ENCODE measurements at places on chromosomes 2 and 18.

- no peak for DNase-seq
Observed at GRCh38 chr2:104046466-104046865, 807.4 kb upstream of the POU3F3 start.

DNA sequence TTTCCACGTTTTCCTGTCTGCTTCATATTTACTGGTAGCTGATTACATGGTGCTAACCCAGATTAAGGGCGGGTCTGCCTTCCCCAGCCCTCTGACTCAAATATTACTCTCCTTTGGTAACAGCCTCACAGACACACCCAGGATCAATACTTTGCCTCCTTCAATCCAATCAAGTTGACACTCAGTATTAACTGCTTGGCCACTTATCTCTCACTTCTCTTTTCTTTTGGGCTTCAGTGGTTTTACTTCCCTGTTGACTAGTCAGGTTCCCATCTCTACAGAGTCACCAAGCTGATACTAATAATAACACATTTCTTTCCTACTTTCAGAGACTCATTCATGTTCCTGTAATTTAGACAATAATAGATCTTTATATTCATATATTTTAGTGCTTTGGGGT lies 302.2 kb upstream of the MAP2 start:
- no peak for DNase-seq

GRCh38 chr2:50645346-50645745 lies 386.6 kb downstream of the NRXN1 start:
- no peak for DNase-seq

DNA sequence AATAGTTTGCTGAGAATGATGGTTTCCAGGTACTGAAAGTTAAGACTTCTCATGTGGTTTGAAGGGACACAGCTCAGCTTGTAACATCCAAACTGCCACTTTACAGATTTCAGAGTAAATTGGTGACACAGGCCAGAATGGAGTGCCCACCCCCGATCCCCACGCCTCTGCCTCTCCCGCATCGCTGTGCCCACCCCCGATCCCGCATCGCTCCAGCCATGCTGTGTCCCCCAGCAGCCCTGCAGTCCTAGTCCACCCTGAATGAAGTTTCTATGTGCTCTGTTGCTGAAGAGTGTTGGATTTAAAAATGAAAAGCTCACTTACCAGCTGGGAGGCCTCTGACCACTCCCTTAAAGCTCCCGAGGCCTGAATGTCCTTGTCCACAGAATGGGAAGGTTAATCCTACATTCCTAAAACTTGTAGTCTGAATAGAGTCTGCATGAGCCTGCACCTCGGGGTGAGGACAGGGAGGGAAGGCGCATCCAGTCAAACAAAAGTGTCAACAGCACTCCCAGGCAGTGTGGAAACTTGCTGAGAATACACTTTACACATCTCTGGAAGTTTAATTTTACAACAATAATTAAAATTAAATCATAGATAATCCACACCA lies 176.4 kb upstream of the ID2 start:
- DNase-seq: peak; percentile 2

- DNase-seq: no peak
Observed at GRCh38 chr18:37567994-37568359, 2.4 kb upstream of the CELF4 start.

DNA sequence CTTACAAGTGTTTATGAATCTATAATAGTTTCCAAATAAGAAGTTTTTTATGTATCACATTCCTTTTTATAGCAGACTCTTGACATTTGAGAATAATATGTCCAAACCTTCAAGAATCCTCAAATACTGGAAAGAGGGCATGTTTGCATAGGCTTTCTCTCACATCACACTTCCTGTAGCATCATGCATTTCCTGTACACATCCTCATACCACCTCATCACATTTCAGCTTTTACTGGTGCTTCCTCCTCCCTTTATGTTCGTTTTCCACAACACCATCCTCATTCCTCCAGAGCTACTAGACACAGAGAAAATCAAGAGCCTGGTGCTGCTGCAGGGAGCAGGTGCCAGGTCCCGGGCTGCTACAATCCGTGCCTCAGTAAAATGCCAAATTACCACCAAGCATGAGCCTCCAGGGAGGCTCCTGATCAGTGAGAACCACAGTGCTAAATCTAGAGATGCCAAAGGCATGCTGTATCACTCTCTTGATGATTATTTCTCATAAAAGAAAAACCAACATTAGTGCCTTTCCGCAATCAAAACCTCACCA lies 137.7 kb upstream of the CYP1B1 start:
- no peak for DNase-seq

- no peak for DNase-seq
Observed at GRCh38 chr18:58723810-58724602, 52.7 kb downstream of the MALT1 start.

- no peak for DNase-seq
Observed at GRCh38 chr18:49811151-49811938, 2.0 kb downstream of the ACAA2 start.

DNA sequence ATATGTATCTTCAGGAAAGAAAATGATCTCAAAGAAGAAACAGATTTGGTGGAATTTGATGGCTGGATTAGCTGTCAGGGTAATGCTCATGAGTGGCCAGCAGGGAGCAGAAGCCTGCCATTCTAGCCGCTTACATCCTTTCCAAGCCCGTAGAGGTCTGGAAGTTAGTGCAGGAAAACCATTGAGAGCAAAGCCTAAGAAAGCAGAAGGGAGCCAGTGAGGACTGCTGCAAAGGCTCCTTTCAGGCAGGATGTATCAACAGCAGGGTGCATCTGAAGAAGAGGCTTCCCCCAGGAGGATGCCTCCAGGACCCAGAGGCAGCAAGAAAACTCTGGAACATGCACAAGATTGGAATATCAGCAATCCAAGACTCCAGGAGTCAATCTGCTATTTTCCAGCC lies 22.9 kb upstream of the LBH start:
- DNase-seq: no peak

DNA sequence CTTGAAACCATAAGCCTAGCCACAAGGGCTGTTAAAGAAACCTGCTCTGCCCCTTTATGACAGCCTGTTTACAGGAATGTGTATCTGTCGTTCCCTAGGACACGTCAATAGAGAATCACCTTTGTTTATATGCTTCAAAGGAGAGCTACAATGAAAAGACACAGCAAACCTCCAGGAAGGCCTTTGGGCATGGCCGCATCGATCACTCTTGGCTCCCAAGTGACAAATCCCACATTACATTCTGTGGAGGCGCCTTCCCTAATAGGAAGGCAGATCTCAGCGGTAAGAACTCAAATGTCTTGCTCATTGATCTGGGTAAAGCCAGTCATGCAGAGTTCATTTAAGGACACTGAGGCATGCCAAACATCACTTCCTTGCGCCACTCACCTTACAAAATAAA lies 26.5 kb downstream of the KIAA2012 start:
- no peak for DNase-seq

- no peak for DNase-seq
Observed at GRCh38 chr18:13836559-13836958, 12.6 kb downstream of the MC5R start.

GRCh38 chr2:129803032-129803431 lies 176.4 kb upstream of the RAB6C start:
- no peak for DNase-seq

- DNase-seq: no peak
Observed at GRCh38 chr2:134103196-134103595, 150.7 kb upstream of the MGAT5 start.

DNA sequence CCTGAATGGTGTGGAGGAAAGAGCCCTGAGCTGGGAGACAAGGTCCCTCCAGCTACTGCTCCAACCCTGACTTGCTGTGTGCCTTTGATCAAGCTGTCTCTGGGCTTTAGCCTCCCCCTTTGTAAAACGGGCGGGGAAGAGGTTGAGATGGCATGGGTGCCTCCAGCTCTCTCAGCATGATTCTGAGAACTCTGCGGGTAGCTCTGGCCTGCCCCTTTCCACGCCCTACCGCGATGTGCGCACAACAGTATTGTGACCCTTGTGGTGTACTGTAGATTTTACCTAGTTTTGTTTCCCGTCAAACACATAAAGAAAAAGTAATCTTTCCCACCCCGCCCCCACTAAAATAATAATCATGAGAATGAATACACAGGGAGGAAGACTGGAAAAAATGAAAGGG lies 5.3 kb downstream of the CD8A start:
- no peak for DNase-seq

- DNase-seq: no peak
Observed at GRCh38 chr2:55923982-55924321, 370 bp upstream of the EFEMP1 start.

- no peak for DNase-seq
Observed at GRCh38 chr2:224630659-224631550, 45.7 kb upstream of the CUL3 start.

DNA sequence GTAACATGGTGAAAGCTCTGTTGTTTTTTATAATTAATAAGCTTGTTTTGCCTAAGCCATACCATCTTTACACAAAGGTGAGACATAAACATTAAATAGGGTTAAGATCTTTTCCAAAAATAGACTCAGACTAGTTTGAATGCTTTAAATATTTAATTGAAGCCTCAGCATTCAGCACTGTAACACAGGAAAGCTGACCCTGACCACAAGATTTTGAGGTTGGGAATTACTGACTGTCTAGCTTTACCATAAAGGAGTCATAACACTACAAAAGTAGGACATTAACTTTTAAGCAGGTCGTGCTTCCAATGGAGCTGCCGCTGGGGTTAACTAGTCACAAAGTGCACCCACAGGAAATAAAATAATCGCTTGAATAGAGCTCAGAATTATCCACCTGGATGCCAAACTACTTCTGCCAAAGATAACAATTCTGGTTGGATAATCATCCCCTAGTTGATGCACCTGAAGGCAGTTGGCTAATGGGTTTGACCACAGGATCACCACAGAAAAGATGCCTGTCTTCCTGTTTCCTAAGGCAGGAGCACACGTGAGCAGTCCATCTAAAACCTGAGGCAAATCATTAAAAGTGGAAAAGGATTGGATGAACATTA lies 106.2 kb downstream of the COBLL1 start:
- DNase-seq: no peak

DNA sequence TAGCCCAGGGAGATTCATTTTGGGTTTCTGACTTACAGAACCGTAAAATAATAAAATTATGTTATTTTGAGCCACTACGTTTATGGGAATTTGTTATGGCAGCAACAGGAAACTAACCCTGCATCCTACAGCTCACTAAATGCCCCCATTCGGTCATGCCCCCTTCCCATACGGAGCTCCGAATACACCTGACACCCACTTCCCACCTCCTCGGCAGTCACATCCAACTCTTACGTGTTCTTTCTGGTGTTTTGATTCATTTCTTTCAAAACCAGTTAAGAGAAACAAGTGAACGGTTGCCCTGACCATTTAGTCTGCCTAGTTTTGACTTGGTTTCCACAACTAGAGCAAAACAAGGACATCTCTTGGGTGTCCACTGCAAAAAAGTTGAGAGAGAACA lies 19.7 kb downstream of the EIPR1 start:
- DNase-seq: no peak

All from Peyer's patch (tissue), 4 donors.